Caudate nucleus (tissue), 63 donors: ENCODE measurements at places on chromosomes 3 and 15.

DNA sequence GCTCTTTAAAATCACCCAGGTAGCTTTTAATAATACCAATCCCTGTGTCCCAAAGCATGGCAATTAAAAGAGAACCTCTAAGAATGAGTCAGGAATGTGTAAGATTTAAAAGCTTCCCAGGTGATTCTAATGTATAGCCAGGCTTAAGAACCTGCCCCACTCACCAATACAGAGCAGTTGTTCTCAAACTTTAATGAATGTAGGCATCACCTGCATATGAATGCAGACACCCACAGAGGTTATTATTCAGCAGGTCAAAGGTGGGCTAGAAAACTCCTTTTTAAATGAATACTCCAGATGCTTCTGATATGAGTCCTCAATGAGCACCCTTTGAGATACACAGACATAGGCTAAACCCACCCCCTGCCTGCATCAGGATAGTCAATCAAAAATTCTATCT is 298.1 kb upstream of the KCNMB2 start:
- DNase-seq = no peak

GRCh38 chr3:70726096-70726938 is 413.9 kb upstream of the MDFIC2 start:
- no peak for DNase-seq

DNA sequence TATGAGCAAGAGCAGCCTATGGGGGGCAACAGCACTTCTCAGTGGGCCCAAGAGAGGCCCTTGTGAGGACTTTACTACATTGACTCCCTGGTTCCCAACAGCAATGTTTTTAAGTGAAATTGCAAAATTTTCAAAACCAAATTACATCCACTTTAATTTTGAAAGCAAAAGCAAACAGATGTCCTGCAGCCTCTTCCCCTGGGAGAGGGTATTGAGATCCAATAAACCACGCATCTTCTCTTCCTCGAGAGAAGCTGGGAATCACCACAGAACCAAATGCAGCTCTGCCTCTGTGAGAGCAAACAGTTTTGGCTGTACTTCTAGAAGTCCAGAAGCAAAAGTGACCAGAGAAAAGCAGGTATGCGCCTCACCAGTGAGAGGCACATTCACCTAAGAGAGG is 25.2 kb downstream of the NMNAT3 start:
- no peak for DNase-seq

- no peak for DNase-seq
Measured at GRCh38 chr3:13215940-13216546, 142.8 kb upstream of the IQSEC1 start.

DNA sequence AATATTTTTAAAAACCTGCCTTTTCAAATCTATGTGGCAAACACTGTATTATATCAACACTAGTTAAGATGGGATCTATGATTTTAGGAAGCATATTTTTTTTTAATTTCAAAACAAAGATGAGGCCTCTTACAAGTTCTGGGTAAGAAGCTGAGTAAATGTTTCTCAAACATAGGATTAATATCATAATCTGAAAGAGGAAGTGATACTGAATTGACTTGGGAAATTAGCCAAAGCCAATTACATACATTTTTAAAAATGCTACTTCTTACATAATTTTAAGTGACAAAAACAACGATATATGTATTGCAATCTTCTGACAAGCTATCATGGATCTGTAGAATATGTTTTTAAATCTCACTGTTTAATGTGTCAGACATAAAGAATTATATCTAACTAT is 135.1 kb upstream of the UBP1 start:
- no peak for DNase-seq

DNA sequence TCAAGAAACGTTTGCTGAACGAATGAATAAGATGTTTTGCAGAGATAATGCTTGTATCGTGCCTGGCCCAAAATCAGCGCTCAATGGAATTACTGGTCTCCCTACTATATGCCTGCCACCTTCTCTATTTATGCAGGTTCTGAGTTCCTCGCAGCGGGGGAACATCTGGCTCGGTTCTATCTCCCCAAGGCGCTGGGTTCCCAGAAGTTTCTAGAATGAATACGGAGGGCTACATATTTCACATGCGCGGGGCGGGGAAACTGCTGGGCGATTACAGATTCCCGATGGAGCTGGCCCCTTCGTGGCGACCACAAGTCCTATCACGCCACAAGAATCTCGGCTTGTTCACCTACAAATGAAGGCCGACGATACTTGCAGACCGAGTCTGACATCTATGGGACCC is 411 bp upstream of the EIF2B5 start:
- DNase-seq = no peak

GRCh38 chr15:33934921-33935320 is 33.4 kb upstream of the CHRM5 start:
- DNase-seq = no peak

GRCh38 chr15:98996169-98996568 is 11.4 kb downstream of the PGPEP1L start:
- DNase-seq = no peak

- no peak for DNase-seq
Measured at GRCh38 chr3:14363379-14363778, 39.0 kb upstream of the SLC6A6 start.

GRCh38 chr3:15858547-15859506 is 61.0 kb upstream of the ANKRD28 start:
- DNase-seq = no peak

GRCh38 chr3:197408177-197408957 is 110.0 kb upstream of the DLG1 start:
- DNase-seq = no peak

GRCh38 chr15:65056868-65057548 is 10.8 kb downstream of the RASL12 start:
- DNase-seq = no peak

DNA sequence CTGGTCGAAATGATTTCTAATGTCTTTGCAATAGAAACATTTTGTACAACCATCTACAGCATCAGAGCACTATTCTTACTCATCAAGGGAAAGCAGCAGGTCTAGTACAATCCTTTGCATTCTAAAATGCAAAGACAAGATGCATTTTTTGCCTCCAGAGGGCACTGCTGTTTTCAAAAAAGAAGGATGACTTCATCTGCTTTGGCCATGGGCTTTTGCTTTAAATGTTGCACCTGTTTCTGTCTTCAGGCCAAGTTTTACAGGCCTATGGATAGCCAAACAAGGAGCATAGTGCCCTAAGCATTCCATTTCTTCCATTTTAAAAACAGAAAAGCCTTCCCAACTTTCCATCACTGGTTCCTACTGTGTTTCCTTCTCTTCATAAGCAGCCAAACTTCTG is 3.4 kb downstream of the PARP9 start:
- DNase-seq = no peak

- DNase-seq = no peak
Measured at GRCh38 chr3:134718726-134719125, 67.9 kb upstream of the KY start.

DNA sequence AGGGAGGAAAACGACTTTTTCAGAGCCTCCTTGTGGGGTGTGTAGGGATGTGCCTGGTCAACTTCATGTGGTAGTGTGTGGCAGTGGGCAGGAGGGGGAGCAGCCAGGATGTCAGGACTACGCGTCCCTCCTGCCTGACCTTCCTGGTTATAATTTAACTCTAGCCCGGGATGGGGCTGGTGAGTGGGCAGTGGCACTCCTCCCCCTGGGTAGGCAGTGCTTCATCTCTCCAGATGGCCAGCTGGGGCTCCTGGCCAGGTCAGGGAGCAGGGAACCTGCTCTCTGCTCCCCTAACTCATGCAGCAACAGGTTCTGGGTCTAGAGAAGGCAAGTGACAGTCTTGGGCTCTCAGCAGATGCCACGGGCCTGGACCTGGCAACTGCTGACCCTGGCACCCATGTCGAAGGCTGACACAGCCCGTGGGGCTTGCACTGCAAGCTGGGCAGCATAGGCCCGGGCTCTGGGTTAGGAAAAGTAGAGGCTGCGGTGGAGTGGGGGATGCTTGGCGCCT is 2.6 kb downstream of the ITIH4 start:
- DNase-seq = no peak

DNA sequence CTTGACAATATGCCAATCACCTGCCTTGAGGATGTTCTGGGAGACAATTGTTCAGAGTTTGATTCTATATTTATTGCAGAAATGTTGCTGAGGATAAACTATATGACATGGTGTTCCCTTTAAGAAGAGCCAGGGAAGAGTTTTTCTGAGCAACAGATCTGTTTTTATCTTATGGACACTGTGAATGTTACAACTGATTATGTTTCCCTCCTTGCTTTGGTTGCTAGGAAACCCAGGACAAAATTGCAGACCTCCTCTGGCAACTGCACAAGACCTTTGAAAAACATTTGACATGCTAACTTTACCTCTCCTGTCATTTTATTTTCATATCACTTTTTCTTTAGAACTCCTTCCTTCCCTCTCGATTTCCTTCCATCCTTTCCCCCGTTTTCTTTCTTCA is 8.2 kb upstream of the TM6SF1 start:
- DNase-seq = no peak

GRCh38 chr3:5120446-5120845 is 1.6 kb upstream of the ARL8B start:
- DNase-seq = no peak

DNA sequence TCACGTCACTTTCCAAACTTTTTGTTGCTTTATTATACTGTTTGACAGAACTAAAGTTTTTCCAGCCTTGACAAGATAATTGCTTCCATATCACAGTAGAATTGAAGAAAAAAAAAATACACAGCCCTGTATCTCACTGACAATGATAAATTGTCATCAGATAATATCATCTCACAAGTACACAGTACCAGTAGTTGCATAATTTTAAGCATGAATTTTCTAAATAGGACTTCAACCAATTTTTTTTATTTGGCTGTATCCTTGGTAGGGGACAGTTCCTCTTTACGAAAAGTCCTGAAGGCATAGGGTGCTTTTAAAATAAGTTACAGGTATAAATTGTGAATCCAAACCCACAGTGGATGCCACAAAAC is 230.7 kb downstream of the ATP8B4 start:
- DNase-seq = no peak

DNA sequence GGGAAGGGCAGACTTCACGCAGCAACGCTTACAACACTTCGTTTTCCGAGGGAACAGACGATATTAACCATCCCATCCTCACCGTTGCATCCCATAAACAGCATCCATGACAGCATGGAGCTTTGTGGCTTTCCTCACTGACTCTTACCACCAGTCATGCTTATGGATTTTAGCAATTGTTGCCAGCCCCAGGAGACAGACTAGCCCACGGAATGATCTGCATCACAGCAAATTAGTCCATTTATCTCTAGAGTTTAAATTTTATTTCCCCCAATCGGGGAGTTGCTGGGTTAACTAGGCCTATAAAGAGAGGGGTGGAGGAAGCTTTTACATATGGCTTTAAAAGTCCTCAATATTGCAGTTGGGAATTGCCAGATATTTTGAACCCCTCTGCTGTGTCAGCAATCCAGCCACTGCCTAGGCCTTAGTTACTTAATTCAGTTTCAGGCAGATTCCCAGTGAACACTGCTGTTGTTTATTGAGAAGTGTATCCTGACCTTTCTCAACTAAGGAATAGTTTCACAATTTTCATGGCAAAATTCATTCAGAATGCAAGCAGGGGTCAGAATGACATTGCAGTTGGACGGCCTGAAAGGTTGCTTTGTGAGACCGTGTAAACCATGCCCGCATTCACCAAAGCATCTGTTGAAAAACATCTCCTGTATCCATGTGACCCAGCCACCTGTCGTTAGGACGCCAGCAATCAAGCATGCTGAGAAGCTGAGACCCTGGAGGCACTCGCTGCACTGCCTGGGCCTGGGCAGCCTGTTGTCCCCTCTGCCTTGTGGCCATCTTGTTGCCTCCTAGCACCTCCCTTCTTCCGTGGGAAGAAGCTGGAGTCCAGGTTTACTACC is 397.4 kb upstream of the TPM1 start:
- no peak for DNase-seq

DNA sequence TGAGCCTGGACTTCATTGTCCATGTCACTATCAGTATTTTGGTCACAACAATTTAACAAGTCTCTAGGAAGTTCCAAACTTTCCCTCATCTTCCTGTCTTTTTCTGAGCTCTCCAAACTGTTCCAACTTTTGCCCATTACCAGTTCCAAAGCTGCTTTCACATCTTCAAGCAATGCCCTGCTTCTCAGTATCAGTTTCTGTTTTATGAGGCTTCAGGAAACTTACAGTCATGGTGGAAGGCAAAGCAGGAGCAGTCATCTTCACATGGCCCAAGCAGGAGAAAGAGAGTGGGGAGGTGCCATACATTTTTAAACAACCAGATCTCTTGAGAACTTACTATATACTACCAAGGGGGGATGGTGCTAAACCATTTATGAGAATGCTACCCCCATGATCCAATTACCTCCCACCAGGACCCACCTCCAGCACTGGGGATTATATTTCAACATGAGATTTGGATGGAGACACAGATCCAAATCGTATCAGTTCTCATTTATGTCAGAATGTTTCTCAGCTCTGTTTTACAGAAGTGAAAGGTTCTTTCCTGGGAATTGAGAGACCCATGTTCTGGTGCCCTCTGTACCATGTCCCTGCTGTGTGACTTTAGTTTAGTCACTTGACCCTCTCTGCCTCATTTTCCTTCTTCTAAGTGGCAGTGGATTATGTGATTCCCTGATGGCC is 169.7 kb downstream of the PLCL2 start:
- DNase-seq = no peak

GRCh38 chr3:71031181-71031580 is 552.3 kb downstream of the FOXP1 start:
- DNase-seq = no peak

DNA sequence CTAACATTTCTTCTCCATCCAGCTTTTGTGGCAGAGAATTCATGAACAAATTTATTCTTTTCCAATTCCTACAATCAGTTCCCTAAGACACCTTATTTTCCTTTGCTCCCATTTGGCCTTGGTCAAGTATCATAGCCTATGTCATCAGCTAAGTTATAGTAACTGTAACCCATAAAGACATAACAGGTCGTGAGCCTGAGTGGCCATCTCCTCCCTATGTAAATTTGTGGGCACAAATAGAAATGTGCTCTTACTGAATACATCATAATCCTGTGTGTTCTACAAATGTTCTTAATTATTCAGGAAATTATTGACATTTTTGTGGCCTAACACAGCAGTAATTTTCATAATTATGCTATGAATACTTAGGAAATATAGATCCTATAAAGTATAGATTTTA is 108.9 kb upstream of the ZNF717 start:
- no peak for DNase-seq

GRCh38 chr3:138933981-138934691 is 12.8 kb downstream of the FOXL2 start:
- DNase-seq = no peak

DNA sequence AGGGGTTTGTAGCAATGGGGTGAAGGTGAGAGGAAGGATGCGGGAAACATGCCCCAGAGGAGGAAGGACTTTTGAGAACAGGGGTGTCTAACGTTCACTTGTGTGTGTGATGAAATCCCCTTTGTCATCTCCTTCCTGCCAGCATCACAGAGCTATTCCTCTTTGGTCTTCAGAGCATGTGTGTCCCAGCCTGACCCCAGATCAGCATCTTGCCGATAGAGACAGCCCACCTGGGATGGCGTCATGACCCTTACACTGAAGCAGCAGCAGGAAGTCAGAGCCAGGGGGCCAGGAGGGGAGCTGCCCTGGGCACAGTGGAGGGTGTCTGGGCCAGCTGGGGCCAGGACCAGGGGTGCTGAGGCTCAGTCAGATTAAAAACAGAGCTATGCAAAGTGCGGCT is 29.9 kb upstream of the GRIP2 start:
- DNase-seq = no peak
